Stimulated activated CD4-positive, alpha-beta T cell treated with anti-CD3 and anti-CD28 coated beads, TNF-alpha, amount 100 ng/mL, for 1 hour (primary cell): ENCODE measurements at places on chromosomes 16 and 17.

DNA sequence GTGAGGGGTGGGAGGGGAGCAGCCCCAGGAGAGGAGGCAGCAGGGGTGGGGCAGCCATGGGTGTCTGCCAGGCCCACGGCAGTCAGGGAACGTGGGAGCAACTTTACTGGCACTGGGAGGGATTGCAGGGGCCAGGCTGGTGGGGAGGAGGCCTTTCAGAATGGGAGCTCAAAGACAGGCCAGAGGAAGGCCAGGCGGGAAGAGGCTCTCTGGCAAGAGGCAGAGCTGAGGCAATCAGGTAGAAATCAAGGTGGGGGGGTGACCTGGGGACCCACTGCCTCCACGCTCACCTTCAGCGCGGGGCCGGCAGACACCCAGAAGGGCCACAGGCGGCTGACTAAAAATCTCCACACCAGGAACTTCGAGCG is 11.9 kb upstream of the GSE1 start:
- DNase-seq = no peak

GRCh38 chr17:253091-253846 is 71.8 kb upstream of the DOC2B start:
- no peak for DNase-seq

GRCh38 chr17:45284176-45285140 is 22.6 kb upstream of the SPATA32 start:
- DNase-seq = no peak

- DNase-seq = no peak
These were observed 21.6 kb downstream of the CD300LF start for GRCh38 chr17:74691151-74691550.
